Inflammatory macrophage treated with lipopolysaccharide for 4 hours (primary cell): ENCODE measurements at places on chromosomes 13 and 19.

GRCh38 chr13:109483284-109483683 is 303.1 kb downstream of the IRS2 start:
- peak; percentile 44 for DNase-seq

DNA sequence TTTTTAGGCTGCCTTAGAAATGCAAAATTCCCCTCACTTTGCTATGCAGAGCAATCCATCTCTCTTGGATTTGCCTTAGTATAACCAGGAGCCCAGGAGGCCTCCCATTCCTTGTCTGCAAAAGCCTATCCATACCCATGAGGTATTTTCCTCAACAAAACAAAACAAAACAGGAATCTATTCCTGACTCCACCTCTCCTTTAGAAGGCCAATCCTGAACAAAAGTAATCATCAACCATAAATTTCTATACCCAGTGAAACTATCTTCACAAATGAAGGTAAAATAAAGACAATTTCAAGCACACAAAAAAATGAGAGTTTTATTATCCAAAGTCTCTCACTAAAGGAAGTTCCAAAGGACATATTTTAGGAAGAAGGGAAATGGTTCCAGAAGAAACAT is 365.7 kb downstream of the KCNRG start:
- DNase-seq, result no peak

GRCh38 chr13:47502166-47502565 is 498.9 kb downstream of the SUCLA2 start:
- no peak for DNase-seq

DNA sequence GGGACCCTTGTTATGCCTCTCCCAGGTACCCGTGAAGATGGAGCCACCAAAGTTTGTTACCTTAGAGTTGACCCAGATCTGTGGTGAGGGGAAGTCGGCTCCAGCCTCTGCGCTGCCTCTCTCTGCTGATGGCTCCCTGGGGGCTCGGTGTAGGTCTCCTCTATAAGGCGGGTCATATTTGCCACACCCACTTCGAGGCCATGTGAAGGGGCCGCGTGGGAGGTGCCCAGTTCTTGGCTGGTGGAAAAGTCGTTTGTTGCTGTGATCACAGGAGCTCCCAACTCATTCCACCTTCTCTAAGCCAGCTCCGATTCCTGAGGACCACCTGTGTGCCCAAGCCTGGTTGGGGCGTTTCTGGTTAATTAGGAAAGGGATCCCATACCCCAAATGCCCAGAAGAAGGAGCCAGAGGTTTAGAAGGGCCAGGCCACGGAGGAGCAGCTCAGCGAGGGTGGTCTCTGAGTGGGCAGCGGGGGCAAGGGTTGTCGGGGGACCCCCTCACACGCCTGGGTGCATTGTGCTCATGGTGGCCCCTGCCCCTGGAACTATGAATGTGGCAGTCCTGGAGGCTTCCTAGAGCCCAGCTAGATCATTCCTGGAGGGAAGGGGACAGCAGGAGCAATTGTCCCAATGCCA is 296.5 kb downstream of the ZNF536 start:
- DNase-seq, result no peak

- DNase-seq, result no peak
Measured at GRCh38 chr13:79491715-79492114, 10.8 kb downstream of the NDFIP2 start.

DNA sequence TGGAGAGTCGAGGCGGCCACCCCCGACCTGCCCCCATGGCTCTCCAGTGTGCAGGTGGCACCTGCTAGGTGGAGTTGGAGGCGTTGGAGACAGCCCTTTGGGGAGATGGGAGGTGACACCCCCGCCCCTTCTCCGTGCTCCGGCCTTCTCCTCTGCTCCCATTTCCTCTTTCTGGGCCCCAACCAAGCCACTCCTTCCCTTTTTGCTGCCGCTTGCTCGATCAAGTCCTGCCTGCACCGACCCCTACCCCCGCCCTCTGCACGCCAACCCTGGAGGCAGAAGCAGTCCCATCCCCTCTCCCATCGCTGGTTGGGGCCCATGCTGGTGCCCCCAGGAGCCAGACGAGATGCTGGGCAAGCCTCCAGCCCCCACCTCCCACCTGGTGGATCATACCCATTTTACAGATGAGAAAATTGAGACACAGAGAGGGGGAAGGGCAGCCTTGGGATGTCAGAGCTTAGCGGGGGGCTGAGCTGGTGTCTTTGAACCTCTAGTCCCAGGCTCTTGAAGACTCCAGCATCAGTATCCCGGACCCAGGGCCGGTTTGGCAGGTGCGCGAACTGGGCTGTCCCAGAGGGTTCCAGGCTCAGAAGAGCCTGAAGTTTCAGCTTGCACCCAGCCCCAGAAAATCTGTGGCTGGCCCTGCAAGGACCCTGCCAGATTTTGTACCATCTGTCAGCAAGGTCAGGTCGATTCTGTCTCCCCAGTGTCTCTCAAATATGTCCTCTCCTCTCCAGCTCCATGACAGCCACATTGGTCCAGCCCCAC is 10.3 kb downstream of the GNA15 start:
- peak; percentile 75 for DNase-seq

DNA sequence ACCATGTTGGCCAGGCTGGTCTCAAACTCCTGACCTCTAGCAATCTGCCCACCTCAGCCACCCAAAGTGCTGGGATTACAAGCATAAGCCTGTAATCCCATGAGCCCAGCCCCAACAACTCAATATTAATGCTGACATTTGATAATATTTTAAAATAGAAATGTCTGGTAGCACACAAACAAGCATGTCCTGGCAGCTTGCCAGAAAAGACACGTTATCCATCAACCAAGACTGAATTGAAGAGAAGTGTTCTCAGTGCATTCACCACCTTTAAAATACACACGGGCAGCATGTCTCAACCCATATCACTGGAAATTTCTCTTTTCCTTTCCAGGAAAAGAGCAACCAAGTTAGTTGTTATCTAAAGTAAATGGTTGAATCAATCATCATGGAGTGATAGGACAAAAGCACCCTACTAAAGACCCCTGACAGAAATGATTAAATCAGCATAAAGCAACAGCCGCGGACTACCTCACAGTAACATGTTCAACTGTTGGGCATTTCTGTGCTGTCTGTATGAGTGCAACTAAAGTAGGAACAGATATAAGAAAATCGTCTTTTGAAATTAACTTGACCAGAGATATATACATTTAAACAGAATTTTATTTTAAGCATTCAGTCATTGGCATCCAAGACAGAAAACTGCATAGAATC is 25.0 kb downstream of the LHFPL6 start:
- DNase-seq, result no peak

DNA sequence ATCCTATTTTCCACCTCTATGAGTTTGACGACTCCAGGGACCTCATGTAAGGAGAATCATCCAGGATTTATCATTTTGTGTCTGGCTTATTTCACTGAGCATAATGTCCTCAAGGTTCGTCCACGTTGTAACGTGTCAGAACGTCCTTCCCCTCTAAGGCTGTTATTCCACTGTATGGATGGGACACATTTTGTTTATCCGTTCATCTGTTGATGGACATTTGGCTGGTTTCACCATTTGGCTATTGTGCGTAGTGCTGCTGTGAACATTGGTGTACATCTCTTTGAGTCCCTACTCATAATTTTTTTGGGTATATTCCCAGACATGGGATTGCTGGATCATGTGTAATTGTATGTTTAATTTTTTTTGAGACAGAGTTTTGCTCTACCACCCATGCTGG is 21.5 kb downstream of the CRTC1 start:
- no peak for DNase-seq

DNA sequence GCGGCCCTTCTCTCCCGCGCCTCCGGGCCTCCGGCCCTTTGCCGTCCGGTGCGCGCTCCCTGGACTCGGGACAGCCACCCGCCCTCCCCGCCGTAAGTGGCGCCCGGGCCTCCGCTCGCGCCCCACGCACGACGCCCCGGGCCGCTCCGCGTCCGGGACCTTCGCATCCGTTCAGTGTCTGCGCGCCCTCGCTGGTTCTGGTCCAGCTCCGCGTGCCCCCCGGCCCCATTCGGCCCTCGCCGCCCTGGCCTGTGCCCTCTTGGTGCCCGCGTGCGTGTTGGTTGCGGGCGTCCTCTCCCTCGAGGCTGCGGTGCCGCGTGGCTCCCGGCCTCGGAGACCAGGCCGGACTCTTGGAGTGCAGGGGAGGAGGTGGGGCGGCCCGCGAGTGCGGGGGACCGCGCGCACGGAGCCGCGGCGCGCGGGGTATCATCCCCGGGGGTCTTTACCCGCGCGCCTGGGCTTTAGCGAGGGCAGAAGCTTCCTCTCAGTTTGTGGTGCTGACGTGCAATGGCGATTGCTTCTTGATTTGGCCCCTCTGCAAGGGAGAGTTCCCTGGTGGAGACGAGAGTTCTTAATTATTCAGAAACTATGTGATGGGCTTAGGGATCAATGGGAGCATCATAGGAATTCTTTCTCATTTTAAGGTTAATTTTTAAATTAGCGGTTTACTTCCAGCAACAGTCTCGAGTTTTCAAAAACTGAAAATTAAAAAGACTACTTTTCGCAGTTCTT is 757 bp downstream of the WASF3 start:
- DNase-seq, result no peak

DNA sequence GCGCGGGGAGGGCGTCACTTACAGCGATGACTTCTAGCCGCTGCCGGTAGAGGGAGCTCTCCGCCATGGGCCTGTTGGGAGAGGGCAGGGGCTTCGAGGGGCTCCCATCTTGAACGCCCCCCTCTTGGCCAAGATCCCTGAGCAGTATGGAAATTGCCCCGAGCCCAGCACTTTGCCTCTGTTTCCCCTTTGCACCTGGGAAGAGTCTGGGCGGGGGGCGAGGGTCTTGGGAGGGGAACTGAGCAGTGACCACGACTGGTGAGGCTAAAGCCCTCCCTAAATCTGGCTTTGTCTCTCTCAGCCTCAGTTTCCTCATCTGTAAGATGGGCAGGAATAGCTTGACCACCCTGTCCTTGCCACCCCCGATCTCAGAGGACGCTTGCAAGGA is 2.8 kb downstream of the PALM3 start:
- DNase-seq, result peak; percentile 11

GRCh38 chr13:90091611-90092010 is 1255.9 kb upstream of the MIR17HG start:
- DNase-seq, result peak; percentile 5

GRCh38 chr13:51811920-51812451 is 8.0 kb upstream of the DHRS12 start:
- DNase-seq, result peak; percentile 39

DNA sequence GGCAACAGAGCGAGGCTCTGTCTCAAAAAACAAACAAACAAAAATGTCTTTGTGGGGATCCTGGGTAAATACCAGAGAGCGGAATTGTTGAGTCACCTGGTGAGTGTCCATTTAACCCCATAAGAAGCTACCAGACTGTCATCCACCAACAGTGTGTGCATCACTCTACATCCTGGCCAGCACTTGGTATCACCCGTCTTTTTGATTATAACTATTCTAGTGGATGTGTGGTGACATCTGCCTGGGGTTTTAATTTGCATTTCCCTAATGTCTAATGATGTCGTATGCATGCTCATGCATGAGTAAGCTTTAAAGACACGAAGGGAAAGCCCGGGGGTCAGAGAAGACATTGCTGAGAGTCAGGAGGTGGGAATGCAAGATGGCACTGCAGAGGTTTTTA is 126.7 kb upstream of the MRI1 start:
- DNase-seq, result peak; percentile 4

GRCh38 chr13:26943748-26944147 is 183.2 kb upstream of the GPR12 start:
- no peak for DNase-seq

- peak; percentile 25 for DNase-seq
Measured at GRCh38 chr19:12137221-12137940, 2.8 kb downstream of the ZNF20 start.

- DNase-seq, result no peak
Measured at GRCh38 chr19:38032151-38032550, 125.1 kb downstream of the SIPA1L3 start.

DNA sequence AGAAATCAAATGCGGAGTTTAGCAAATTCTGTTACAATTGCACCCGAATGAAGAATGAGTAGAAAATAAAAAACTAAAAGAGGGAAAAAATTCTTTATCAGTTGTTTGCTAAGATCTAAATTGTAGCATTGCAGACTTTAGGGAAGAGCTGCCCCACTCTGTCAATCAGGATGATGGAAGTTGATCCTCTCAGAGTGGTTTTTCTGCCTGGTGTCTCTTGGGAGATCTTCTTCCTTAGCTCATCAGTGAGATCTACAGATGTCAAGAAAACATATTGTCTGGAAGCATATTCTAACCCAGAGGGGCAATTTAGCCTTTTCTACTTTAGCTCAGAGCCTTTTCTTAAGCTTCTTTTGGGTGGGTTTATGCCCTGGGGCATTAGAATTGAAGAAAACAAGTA is 223.2 kb upstream of the PCDH17 start:
- DNase-seq, result no peak

- no peak for DNase-seq
Measured at GRCh38 chr19:51689751-51690453, 3.2 kb upstream of the SPACA6 start.

GRCh38 chr13:33531484-33531883 is 245.9 kb upstream of the STARD13 start:
- DNase-seq, result no peak

DNA sequence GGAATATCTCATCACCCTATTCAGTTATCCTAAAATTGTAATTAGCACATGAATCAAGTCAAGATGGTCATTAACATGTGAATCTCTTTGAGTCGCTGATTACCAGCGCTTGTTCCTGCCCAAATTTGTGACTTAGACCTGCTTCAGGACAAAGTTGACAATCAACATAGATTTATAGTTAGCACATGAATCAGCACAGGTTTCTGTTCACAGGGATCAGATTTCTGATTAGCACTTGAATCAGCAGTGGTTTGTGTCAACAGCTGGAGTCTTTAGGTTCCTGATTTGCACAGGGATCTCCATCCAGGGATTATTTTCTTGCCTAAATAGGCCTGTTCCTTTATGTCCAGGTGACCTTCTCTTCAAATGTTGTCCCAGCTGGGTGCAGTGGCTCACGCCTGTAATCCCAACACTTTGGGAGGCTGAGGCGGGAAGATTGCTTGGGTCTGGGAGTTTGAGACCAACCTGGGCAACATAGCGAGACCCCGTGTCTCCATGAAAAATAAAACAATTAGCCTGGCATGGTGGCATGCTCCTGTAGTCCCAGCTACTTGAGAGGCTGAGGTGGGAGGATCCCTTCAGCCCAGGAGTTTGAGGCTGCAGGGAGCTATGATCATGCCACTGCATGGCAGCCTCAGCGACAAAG is 3.8 kb upstream of the LRFN3 start:
- DNase-seq, result no peak

- DNase-seq, result no peak
Measured at GRCh38 chr13:111482806-111483620, 162.6 kb downstream of the TEX29 start.

DNA sequence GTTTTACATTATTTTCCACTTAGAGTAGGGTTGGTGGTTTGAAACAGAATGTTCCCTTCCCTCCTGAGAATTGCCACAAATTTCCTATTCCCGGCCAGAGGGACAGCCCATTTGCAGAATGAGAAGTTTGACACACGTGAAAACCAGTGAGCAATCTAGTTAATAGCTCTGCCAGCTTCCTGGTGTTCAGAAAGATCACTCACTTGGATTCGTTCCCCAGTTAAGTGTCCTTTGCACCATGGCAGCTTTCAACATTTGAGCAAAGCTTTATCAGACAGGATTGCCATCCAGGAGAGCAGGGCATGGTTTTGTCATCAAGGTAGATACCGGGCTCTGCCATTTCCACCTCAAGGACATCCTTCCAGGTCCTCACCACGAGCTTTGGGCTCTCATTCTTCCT is 28.2 kb downstream of the RASL11A start:
- no peak for DNase-seq

GRCh38 chr13:30798776-30799355 is 63.5 kb downstream of the ALOX5AP start:
- DNase-seq, result no peak
